HL-60 (cell line): ENCODE measurements at places on chromosomes 5 and 9.

GRCh38 chr5:128632264-128632663 lies 94.2 kb upstream of the FBN2 start:
- DNase-seq, result no peak

DNA sequence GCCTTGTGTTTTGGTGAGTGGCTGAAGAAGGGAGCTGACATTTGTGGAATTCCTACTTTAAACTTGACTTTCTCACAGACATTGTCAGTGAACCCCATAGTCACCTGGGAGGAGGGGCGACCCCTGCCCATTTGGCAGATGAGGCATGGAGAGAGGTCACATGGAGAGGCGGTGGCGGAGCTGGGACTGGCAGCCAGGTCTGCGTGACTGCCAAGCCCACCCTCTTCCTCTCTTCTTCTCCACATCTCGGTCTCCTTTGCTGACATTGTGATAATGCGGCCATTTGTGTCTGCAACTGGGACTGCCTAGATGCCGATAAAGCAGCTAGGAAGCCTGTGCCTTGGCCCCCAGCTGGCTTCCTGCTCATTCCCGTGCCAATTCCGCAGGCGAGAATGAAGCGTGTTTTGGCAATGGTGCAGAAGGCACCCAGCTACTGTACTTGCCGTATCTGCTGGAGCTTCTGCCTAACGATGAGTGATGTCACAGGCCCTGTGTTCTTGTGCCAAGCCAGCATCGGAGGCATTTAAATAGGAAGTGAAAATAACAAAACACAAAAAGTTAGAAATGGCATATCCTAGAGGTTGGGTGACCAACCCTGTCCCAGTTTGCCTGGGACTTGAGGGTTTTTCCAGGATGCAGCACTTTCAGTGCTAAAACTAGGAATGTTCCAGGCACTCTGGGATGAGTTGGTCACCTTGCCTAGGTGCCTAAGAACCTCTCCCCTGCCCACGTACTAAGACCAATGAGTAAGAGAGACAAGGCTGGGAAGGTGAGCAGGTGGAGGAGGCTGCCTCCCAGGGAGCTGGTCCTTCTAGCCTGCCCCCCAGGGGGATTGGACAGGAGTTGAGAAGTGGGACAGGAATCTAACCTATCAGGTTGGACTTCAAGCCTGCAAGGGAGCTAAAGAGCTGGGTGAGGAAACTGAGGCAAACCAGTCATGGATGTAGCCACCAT lies 23.6 kb downstream of the OLFML2A start:
- DNase-seq, result no peak

DNA sequence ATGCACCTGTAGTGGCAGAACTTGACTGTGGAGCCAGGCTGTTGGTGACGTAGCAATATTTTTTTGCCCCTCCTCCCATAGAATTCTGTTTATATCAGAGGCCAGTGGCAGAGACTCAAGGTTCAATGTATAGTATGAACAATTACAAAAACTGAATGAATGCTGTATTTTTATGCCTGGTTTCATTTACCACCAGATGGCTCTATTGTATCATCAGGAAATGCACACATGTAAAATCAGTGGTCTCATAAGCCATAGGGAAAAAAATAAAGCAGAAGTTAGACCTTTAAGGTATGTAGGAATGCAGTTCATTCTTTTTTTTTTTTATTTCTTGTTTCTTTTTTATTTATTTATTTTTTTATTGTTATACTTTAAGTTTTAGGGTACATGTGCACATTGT lies 43.6 kb downstream of the CCDC192 start:
- no peak for DNase-seq

GRCh38 chr9:109372246-109372645 lies 51.4 kb upstream of the EPB41L4B start:
- no peak for DNase-seq

- DNase-seq, result no peak
Observed at GRCh38 chr5:8382456-8382855, 513.5 kb downstream of the MTRR start.

- no peak for DNase-seq
Observed at GRCh38 chr5:146640285-146640896, 124.4 kb upstream of the GPR151 start.

- DNase-seq, result no peak
Observed at GRCh38 chr5:97121848-97122247, 20.6 kb downstream of the LIX1 start.

DNA sequence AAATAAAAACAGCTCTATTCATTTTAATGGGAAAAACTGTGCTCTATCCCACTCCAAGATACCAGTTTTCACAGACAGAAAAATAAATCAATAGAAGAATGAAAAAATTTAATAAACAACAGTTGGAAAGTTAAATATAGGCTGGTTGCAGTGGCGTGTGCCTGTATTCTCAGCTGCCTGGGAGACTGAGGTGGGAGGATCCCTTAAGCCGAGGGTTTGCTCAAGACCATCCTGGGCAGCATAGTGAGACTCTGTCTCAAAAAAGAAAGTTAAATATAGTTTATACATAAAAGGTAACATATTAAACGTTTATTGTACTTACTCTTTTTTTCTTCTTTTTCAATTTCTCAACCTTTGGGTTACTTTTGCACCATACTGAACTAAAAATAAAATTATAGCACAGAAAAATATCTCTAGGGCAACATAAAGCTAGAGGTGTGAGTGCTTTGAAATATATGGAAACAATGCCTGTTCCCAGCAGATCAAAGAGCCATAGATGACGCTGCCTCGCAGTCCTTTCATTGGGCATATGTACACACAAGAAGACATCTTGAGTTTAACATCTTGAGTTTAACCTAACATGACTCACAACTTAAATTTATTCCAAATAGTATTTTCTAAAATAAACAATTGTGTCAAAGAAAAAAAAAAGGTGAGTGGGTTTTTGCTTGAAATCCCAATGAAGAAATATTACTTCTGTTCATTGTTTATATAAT lies 25.7 kb upstream of the KLF9 start:
- no peak for DNase-seq

GRCh38 chr9:100485196-100485595 lies 12.2 kb downstream of the TMEFF1 start:
- no peak for DNase-seq

GRCh38 chr9:69060766-69061165 lies 25.2 kb downstream of the FXN start:
- DNase-seq, result no peak

- no peak for DNase-seq
Observed at GRCh38 chr5:144139586-144139985, 30.9 kb downstream of the YIPF5 start.

DNA sequence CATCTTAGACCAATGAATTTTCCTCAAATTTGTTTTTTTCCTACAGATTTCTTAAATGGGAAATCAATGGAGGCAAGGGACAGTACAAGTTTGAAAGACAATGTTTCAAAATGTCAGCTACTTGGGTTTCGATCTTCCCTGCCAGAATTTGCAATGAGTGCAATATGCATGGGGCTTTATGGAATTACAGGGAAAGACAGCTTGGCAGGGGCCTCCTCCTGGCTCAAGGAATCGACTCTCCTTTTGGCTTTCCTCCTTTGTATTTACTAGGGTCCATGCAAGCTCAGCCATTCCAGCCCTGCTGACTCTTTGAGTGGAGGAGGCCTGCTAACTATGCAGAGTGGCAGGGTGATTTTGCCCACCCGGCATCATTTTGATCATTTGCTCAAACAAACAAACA lies 63.2 kb downstream of the MED27 start:
- no peak for DNase-seq

GRCh38 chr9:17453751-17454150 lies 125.1 kb upstream of the SH3GL2 start:
- DNase-seq, result no peak

DNA sequence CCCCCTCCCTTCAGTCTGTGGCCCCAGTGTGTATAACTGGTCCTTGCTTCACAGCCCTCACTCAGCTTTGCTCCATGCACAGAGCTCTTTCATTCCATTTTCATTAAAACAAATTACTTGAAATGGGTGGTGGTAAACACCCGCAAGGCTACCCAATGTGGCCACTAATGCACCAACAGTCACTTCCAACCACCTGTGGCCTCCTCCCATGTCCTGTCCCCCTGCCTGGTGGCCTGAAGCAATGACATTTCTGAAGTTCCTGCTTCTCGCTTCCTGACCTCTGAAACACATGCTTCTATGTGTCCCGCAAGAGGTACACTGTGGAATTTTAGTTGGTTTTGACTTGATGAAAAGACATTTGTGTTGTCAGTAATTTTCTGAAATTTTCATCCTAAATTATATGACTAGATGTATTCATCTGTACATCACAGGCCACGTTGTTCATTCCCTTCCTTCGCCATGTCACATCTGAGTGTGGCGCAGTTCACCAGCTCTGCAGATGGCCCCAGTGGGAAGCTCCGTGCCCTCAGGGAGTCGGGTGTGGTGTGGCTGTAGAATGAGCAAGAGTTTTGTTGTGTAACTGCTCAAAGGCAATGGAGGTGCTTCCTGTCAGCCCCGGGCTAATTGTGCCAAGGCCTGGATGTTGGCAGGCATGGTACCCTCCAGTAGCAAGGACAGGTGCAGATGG lies 9.6 kb downstream of the ROPN1L start:
- peak; percentile 92 for DNase-seq

DNA sequence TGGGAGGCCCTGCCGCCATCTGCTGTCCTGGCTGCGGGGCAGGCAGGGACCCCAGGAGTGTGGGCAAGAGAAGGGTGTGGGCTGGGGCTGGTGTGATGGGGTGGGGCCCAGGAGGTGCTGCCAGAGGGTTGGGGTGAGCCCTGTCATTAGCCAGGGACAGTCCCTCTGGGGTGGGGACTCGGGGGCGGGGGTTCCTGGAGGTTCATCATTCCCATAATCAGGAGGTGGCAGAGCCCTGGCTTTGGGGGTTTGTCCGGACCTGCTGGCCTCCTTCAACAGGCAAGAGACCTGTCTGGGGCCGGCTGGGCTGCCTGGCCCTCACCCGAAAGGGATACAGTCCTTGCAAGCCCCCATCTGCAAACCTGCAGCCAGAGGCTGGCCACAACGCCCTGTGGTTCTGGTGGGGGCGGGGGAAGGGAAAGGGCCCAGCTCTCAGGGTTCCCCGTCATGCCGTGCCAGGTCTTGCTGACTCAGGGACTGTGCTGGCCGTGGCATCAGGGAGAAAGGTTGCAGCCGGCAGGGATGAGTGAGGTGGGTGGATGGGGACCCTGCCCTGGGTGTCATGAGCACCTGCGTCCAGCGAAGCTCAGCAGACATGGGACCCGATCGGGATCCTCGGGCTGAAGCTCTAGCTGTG lies 65.2 kb downstream of the MRPL36 start:
- no peak for DNase-seq

DNA sequence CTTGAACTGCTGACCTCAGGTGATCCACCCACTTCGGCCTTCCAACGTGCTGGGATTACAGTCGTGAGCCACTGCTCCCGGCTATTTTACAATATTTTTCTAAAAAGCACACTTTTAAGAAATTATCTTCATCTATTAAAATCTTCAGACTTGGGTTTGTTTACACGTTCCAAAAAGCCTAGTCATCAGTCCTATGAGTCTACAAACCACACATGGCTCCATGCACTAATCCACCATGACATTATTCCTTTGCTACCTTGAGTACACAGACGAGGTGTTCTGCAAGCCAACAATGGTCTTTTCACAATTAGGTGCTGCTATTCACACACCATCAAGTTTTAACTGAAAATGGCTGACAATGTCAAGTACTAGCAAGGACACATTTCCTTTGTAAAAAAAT lies 41.0 kb downstream of the TRPM6 start:
- DNase-seq, result no peak

- DNase-seq, result no peak
Observed at GRCh38 chr5:74337984-74338310, 302.6 kb downstream of the ENC1 start.
